ENCODE measurements at places on chromosomes 6 and 20. TPM values are rescaled to one million over a fixed set of nuclear protein-coding genes. Genes with fewer than 3 reads are reported as not detected.

Gene SCAF8
- total RNA-seq = 19.5 TPM

Gene PNRC1
- total RNA-seq = 49.1 TPM

Gene ADGRF5
- total RNA-seq = 2.0 TPM

Gene ARFGEF3
- total RNA-seq = 8.2 TPM

Gene SLC24A3
- not detected for total RNA-seq

Gene NFYA
- 19.3 TPM for total RNA-seq

Gene TCP11
- total RNA-seq = 0.18 TPM

Gene CRISP2
- total RNA-seq = not detected

Gene TMEM170B
- total RNA-seq = 5.6 TPM

Gene SIM1
- not detected for total RNA-seq

Gene CYP39A1
- total RNA-seq = 0.18 TPM

Gene MAFB
- total RNA-seq = 0.85 TPM

Gene C20orf141
- not detected for total RNA-seq

Gene MAK
- under 0.01 TPM for total RNA-seq

Gene YIPF3
- total RNA-seq = 90.1 TPM

Gene HLA-DRA
- total RNA-seq = not detected

Gene GNAS-AS1
- total RNA-seq = 0.11 TPM

Gene FOXQ1
- total RNA-seq = not detected

Gene SS18L1
- total RNA-seq = 9.7 TPM

Gene LPA
- not detected for total RNA-seq

Gene SLC18B1
- 6.9 TPM for total RNA-seq

Gene BPIFB1
- total RNA-seq = not detected

Gene ZNF334
- 1.3 TPM for total RNA-seq

Gene PPP1R16B
- 144 TPM for total RNA-seq

Gene PPT2
- total RNA-seq = 35.1 TPM

Gene SYNJ2
- total RNA-seq = 60.3 TPM

Gene KHDC1L
- not detected for total RNA-seq

Gene TINAG
- total RNA-seq = not detected

Gene MRPS10
- total RNA-seq = 65.6 TPM

Gene EYA2
- total RNA-seq = not detected

Gene KAT14
- 10.4 TPM for total RNA-seq

Gene TFAP2A
- 2.1 TPM for total RNA-seq

Gene BRD2
- 52.1 TPM for total RNA-seq

Gene GID8
- total RNA-seq = 52.9 TPM

Gene SIRPA
- 14.5 TPM for total RNA-seq

Gene C6orf52
- total RNA-seq = 0.26 TPM

Gene F13A1
- total RNA-seq = not detected

Gene RBCK1
- 74.0 TPM for total RNA-seq

Gene DHX35
- 9.9 TPM for total RNA-seq

Gene NHLRC1
- total RNA-seq = 2.2 TPM

Gene REM1
- 0.32 TPM for total RNA-seq

Gene MYCT1
- total RNA-seq = 148 TPM

Gene SUMO4
- total RNA-seq = 1.3 TPM

Gene NKAPL
- total RNA-seq = 1.2 TPM

Gene GPX5
- total RNA-seq = not detected

Gene C4B
- total RNA-seq = 1.0 TPM

Gene SUPT3H
- 8.6 TPM for total RNA-seq

Gene KIF25
- total RNA-seq = not detected

Gene MUC22
- not detected for total RNA-seq

Gene IYD
- 0.07 TPM for total RNA-seq

Gene CRYBG1
- 19.8 TPM for total RNA-seq

Gene ADGB
- not detected for total RNA-seq

Gene RNF144B
- total RNA-seq = 113 TPM

Gene ADAM33
- total RNA-seq = 0.07 TPM

Gene TFEB
- 4.4 TPM for total RNA-seq

Gene VWA7
- total RNA-seq = 0.11 TPM

Gene KCNS1
- 0.20 TPM for total RNA-seq

Gene DCDC2
- total RNA-seq = not detected
